ENCODE measurements at places on chromosomes 3 and 15.
A peak's percentile ranks its signal among the peaks of the same experiment; 100 is the strongest.

DNA sequence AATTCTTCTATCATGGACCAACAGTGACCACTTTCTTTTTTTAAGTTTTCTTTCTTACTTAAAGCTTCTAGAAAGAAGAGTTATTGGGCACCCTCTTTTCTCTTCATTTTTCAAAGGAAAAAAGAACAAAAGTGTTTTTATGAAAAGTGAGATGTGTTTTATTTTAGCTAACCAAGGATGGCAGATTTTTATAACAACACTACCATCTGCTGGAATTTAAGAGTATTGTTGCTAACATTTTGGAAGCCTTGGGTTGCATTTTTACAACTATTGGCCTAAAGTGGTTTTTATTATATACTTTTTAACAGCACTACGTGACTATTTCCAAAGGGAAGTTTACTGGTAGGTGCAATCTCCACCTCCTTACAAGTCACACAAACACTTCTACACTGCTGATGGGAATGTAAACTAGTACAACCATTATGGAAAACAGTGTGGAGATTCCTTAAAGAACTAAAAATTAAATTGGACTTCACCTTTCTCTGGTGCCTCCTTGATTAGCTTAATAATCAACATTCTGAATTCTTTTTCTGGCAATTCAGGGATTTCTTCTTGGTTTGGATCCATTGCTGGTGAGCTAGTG is 237.7 kb upstream of the AGTR1 start:
- DNase-seq: no peak

- peak; percentile 39 for DNase-seq
Observed at GRCh38 chr3:150495563-150496168, 50.6 kb downstream of the SERP1 start.

DNA sequence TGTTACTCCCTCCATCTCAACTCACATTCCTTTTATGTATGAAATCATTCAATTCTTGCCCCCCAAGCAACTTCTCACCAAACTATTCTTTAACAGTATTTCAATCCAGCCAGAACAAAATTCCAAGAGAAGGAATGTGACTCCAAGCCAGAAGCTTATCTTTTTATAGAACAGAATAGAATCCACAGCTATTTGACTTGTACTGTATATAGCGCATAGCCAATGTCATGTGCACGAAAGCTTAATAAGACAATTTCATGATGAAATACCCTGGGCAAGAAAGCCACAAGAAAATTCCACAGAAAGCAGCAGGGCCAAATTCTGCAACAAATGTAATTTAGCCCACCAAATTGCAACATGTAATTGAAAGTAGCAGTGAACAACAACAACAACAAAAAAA is 127.6 kb upstream of the UBE2E2 start:
- no peak for DNase-seq

DNA sequence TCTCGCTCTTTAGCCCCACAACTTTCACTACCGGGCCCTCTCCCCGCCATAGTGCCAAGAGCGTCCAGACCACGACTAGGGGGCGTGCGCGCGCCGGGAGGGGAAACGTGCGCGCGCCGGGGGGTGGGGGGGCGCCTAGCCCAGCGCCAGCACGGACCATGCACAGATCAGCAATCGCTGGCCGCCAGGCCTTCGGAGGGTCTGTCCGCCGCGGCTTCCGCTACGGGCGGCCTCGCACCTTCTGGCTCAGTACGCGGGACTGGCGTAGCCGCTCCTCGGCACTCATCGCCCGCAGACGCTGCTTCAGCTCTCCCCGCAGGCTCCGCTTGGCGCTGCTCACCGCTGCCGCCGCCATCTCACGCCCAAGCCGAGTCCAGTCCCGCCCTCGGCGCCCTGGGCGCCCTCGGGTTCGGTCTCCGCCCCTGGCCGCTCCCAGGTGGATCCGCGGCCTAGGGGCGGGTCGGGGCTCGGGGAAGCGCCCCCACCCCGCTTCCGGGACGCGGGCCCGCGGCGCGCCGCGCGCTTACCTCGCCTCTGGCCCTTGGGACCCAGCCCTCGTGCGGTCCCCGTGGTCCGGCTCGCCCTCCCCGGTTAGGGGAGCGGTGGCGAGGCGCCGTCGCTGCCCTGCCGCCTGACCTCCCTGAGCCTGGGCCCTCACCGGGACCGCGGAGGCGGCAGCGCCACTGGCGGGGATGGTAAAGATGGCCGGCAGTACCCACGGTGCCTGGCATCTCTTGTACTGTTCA is at the start of gene MTHFS:
MTHFS (minus strand) TSS at position 381 of the 746 bp plus-strand sequence; CDS start at position 355, 26 bp downstream.
- peak; percentile 48 for DNase-seq

DNA sequence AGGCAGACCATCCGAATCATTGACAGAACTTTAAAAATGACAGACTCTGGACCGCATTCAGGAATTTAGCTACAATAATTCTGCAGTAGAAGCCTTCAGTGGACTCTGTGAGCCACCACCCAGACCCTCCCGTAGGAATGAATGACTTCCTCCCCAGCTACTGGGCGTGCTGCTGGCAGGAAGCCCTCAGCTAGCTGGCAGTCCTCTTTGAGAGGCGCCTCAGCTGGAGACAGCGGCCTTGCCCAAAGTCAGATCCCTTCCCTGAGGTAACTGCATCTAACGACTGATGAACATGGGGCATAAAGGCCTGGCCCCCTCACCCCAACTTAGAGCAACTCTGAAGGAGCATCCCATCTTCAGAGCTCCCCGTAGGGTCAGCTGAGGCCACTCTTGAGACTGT is 25.8 kb downstream of the CRABP1 start:
- DNase-seq: no peak

DNA sequence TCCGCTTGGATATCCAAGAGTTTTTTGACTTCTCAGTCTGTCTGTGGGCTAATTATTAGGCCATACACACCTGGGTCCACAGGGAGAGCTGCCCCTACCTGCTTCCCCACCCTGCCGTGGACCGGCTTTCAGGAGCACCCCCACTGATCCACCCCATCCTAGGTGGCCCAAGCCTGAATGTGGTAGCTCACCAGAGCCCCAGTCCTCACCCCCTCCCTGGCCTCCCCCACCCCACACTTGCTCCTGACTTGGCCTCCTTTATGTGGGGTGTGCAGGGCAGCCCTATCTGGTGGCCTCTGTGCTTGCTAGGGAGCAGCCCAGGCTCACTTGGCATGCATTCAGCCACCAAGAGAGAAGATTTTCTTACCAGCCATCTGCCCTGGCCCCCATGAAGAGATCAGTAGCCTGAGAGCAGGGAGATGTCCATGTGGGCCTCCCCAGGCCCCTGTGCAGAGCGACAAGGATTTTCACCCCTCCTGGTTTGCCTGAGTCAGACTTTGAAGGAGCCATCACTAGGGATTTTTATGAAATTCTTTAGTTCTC is 11.2 kb downstream of the LRRK1 start:
- DNase-seq: no peak

DNA sequence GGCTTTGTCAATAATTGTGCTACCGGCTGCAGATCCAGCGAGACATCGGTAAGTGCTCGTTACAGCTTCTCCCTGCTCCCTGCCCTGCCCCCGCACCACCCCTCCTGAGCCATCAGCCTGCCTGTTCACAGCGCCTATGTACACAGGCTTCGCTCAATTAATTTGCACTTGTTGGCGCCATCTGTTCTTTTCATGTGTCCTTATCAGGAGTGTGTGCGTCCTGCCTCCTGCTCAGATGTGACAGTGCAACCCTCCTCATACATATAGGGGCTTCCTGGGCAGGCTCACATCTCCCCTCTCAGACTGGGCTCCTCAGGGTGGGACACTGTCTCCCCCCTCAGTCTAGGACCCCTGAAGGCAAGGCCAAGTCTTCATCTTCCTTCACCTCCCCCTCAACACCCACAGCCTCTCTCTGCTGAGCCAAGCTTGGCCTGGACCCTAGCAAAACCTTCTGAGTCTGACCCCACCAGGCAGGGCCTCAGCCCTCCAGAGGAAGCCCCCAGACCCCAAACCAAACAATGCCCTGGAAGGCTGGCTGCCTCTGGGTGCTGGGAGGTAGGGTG is 54.9 kb downstream of the CYP11A1 start:
- DNase-seq: no peak

DNA sequence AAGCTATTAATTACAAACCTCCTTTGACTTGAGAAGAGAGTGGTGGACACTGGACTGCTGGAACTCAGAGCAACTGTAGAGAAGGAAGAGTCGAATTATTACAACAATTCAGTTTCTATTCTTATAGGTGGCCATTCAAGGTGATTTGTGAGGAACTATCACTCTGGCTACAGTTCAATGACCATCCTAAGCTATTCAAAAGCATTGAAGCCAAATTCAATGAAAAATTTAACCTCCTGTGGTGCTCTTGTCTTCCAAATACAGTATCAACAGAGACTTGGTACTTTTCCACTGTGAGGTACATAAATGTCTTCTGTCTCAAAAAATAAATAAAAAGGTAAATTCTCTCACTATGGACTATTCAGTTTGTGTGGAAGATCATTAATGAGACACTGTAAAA is 513.3 kb upstream of the SEMA6D start:
- DNase-seq: no peak

DNA sequence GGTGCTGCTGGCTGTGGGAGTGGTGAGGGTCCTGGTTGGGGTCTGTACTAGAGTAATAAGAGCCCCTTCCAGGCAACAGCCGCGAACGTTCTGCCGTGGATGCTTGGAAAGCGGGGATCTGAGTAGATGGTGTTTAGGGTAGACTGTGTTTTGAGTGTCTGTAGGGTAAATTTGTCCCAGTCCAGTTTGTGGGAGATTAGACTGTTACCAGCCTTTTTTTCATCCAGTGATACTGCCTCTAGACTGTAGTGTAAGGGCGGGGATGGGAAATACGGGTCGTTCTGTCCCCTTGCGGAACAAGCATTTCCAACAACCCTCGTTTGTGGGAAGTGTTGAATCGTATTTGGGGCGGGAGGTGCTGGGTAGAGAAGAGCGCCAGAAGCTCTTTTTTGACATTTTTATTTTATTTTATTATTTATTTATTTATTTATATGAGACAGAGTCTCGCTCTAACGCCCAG is 424 bp downstream of the HAUS2 start:
- no peak for DNase-seq

GRCh38 chr3:175411946-175412345 is 552.8 kb downstream of the NAALADL2 start:
- no peak for DNase-seq

GRCh38 chr3:126134219-126134975 is 46.0 kb downstream of the ALDH1L1 start:
- peak; percentile 7 for DNase-seq

Data from NCI-H1930 (cell line).